ENCODE measurements at places on chromosomes 5 and 9.

- DNase-seq: no peak
Measured at GRCh38 chr5:179115307-179115706, 55.1 kb downstream of the ZNF354C start.

DNA sequence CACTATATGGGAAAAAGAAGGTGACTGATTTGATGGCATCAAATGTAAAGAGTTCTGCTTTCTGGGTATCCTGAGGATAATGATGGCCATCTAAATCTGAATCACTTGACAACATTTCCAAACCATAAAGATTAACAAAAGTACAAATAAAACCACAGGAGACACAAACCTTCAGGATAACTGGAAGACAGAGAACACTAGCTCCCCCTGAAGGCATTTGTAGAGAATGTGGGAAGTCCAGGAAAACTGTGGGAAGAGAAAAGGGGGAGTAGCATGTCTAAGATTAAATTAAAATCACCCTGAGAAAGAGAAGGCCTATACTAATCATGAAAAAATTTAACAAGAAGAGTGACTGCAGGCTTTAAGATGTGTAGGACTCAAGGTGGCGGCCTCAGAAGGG, 116.2 kb downstream of the PRELID2 start:
- DNase-seq: no peak

DNA sequence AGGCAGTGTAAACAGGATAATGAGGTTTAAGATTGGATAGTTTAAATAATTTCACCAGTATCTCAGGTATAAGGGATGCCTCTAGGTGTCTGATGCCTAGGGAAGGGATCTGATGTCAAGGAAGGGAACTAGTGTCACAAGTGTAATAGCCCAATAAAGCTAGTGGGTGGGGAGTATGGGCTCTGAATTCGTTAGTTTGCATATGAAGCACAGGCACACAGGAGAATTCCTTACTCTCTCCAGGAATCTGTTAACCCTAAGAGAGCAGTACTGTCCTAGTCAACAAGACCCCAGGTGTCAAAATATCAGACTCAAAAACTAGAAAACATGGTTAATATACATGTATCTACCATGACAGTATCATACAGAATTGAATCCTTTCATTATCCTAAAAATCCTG, 352.5 kb upstream of the CYLC2 start:
- DNase-seq: no peak

GRCh38 chr9:95134457-95134881, 183.0 kb downstream of the FANCC start:
- DNase-seq: no peak

DNA sequence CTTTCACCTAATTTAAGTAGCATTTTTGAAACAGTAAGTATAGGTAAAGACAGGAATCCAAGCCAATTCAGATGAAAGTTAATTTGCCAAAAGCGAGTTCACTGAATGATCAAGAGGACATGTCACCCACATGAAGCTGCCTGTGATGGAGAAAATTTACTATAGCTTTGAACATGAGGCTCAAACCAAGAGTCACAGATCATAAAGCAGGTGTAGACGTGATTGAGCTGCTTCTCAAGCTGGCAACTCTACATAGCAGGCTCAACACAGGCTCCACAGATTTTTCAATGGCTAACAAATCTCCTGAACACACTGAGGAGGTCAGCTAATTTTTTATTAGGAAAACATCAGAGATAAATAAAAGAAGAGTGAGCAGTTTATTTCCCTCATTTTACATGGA, 173.7 kb downstream of the FAM114A2 start:
- DNase-seq: no peak

DNA sequence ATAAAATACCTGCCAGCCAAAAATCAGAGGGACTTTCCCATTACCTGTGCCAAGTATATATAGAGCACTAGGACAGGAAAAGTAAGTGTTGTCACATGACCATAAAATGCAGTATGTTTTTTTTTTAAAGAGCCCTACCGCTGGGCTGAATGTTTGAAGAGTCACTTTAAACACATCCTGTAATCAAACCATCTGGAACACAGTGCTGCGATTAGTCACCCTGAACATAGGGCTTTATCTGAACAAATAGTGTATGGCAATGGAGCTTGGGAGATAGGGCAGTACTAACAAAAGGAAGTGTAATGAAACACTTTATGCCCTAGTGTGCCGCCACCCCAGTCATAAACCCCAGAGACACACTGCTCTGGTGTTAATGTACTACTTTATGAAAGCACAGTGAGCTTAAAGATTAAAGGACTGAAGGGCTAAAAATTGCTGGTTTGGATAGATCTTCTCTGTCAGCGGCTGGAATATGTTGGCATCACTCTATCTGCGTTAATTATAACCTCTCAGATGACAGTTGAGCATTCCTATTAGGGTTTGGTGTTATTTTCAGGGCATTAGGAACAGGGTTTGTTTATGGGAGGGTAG, 90.4 kb downstream of the ZNF608 start:
- DNase-seq: no peak

DNA sequence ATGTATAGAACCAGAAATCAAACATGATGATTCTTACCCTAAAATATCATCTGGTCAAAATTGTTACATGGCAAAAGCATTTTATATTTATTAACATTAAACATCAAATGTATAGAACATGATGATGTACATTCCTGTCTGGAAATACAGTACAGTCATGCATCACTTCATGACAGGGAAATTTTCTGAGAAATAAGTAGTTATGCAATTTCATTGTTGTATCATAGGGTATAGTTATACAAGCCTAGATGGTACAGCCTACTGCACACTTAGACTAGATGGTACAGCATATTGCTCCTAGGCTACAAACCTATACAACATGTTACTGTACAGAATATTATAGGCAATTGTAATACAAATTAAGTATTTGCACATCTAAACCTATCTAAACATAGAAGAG, 64.6 kb upstream of the VCAN start:
- DNase-seq: no peak

- no peak for DNase-seq
Measured at GRCh38 chr5:56677690-56678305, 137.6 kb upstream of the MAP3K1 start.

Measured in stimulated activated CD4-positive, alpha-beta T cell treated with anti-CD3 and anti-CD28 coated beads, Interleukin-15, amount 100 ng/mL, for 1 hour (primary cell).